ENCODE measurements at places on chromosomes 4 and X.

- no peak for DNase-seq
Measured at GRCh38 chr4:5206016-5206790, 154.9 kb downstream of the STK32B start.

GRCh38 chr4:153622093-153622492 is 62.0 kb upstream of the TLR2 start:
- no peak for DNase-seq

DNA sequence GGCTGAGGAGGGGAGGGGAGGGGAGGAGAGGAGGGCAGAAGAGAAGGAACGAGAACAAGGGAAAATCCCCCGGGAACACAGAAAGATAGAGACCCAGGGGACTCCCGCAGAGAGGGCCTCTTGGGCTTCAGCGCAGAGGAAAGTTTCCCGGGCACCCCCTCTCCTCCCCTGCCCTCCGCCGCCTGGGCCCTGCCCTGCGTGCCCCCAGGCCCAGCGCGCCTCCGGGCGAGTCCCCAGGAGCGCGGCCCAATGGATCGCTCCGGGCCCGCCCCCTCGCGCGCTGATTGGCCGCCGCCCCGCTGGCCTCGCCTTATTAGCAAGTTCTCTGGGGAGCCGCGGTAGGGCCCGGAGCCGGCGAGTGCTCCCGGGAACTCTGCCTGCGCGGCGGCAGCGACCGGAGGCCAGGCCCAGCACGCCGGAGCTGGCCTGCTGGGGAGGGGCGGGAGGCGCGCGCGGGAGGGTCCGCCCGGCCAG is at the start of gene MSX1:
Gene MSX1, plus strand, starts transcription at position 341 of the 474 bp plus-strand sequence. CDS start 235 bp downstream, outside the sequence.
- no peak for DNase-seq

- no peak for DNase-seq
Measured at GRCh38 chrX:20378233-20378920, 111.7 kb upstream of the RPS6KA3 start.

DNA sequence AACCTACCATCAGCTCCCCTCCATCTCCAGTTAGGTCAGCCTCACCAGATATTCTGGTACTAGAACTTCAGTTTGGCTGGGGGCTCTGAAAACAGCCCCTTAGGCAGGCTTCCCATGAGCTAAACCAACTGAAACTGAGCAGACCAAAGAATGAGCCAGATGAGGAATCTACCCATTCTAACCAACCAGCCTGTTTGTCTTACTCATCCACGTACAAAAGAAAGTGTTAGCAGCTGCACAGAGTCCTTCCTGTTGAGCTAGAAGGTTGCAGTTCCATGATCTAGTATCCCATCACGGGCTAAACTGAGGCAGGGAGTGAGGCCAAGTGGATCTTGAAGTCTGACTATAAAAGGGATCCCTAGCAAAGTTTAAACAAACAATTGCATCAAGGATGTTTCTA is 17.5 kb downstream of the MAGEA9B start:
- no peak for DNase-seq

- no peak for DNase-seq
Measured at GRCh38 chr4:81538716-81539427, 67.2 kb upstream of the RASGEF1B start.

GRCh38 chrX:44494357-44494756 is 48.3 kb downstream of the FUNDC1 start:
- no peak for DNase-seq

DNA sequence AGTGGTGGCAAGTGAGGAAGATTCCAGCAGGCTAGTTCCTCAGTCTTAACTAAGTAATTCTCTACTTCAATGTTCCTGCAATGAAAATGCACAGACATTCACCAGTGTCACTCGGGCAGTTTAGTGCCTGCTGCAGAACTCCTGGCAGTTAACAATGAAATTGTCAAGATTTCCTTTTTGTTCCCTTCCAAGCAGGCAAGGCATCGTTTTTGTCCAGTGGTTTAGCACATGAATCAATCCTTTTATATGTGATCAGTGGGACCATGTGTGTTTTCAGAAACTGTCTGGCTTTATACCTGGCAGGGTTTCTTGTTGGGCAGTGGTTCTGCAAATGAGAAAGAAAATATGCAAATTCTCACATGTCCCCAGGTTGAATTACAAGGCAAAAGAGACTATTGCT is 122.2 kb downstream of the GBA3 start:
- no peak for DNase-seq

- no peak for DNase-seq
Measured at GRCh38 chr4:100017637-100018310, 67.7 kb upstream of the H2AZ1 start.

- no peak for DNase-seq
Measured at GRCh38 chr4:134708616-134709015, 507.0 kb upstream of the PABPC4L start.

DNA sequence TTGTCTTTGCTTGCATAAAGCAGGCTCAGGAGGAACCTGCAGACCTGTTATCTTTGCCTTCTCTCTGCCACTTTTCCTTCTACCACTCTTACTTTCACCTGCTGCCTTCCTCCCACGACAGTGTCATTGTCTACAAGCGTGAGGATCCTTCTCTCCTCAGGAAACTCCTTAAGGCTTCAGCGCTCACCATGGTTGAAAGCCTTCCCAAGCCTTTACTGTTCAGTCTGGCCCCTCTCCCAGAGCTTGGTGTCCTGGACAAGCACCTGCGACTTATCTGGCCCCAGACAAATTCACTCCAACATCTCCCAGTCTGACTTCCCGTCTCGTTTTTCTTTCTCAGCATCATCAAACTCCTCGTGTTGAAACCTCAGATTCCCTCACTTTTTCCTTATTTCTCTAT is 31.0 kb downstream of the CC2D2A start:
- DNase-seq, result no peak

DNA sequence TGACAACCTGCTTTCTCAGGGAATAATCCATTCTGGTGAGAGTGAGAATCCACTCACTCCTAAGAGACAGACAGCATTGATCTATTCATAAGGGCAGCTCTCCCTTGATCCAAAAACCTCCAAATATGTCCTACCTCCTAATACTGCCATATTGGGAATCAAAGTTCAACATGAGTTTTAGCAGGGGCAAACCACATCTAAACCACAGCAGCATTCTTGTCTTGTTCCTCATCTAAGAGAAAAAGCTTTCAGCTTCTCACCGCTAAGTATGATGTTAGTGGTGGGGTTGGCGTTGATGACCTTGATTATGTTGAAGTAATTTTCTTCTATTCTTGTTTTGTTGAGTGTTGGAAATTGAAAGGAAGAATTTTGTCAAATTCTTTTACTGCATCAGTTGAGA is 69.6 kb downstream of the SERTM2 start:
- no peak for DNase-seq

GRCh38 chr4:16289897-16290554 is 63.8 kb upstream of the TAPT1 start:
- no peak for DNase-seq

DNA sequence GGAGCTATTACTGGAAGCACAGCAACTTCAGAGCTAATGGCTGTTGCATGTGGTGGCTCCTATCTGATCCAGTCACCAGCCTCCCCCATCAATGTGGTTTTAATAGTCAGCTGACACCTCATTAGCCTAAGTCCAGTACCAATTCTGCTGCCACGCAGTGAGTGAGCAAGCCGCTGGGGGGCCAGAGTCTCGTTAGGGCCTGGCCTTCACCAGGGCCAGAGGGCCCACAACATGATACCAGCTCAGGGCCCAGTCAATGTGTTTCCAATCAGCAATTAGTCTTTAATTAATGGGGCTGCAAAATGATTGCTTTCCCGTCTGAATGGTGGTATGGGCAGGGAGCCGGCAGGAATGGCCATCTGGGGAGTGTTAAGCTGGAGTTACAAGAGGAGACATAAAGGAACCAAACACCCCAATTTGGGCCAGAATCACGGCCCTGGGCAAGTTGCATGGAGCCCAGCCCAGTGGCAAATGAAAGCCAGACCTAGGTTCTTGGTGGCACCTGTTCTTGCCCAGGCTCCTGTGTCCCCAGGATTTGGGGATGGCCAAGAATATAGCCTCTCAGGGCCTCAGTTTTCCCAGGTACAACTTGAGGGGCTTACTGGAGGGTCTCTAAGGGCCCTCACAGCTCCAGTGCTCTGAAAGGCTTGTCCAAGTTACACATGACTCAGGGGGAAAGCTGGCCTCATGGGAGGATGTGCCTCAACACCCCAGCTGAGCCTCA is 119.2 kb downstream of the EFNB1 start:
- no peak for DNase-seq

DNA sequence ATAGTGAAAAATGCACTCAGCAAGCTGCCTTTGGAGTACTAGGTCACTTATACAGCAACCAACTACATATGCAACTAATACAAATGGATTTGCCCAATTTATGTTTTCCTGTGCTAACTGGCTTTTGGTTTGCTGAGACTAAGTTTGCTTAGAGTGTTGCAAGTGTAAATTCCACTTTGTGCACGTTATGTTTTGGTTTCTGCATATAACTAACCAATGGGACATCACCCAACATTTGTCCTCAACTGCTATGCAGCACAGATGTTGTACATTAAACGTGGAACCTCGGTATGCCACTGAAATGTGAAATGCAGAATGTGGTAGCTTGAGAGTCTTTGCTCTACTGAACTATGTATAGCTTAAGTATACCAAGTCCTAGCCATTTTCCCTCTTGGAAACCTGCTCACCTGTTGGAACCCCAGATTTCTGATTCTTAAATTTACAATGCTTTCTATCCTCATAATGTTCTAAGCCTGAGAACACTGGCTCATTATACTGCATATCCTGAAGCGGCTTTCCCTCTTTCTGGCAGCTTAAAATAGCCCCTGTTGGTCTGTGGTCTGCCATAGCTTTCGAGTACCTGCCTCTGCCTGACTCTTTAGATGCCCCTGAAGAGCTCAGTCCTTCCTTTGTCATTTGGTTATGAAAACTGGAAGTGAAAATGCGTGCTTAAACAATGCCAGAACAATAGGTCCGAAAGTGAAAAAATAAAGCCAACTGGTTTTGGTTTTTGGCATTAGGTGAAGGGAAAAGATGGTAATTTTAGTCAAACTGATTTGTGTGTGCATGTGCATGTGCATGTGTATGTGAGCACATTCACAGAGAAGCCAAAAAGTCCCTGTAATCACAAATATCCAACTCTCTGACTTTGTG is 158.0 kb downstream of the SH2D1A start:
- no peak for DNase-seq

DNA sequence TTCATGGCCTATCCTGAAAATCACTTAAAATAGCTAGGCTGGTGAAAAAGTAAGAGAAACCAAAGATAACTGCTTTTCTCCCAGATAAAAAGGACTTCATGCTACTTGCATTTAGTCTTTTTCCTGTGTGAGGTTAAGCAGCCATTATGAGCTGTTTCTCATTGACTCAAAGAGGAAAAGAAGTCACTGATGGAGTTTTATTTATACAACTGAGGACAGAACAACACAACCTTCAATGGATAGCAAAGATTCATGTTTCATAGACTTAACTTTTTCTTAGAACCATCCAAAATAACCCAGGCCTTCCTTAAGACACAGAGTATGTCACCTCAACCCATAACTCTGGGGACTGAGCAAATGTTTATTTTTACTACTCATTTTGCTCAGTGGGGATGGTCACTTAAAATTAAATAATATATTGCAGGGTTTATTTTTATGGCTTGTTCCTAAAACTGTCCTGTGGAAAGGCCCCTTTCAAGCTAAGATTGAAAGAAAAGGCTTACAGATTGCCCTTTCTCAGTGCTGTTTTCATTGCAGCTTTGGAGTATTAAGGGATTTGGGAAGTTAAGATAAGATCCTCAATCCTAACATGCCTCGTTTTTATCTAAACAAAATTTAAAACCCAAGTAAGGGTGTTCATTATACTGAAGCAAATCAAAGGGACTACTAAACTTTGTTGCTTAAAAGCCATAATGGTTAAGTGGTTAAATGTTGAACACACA is 252.6 kb upstream of the MAD2L1 start:
- no peak for DNase-seq

DNA sequence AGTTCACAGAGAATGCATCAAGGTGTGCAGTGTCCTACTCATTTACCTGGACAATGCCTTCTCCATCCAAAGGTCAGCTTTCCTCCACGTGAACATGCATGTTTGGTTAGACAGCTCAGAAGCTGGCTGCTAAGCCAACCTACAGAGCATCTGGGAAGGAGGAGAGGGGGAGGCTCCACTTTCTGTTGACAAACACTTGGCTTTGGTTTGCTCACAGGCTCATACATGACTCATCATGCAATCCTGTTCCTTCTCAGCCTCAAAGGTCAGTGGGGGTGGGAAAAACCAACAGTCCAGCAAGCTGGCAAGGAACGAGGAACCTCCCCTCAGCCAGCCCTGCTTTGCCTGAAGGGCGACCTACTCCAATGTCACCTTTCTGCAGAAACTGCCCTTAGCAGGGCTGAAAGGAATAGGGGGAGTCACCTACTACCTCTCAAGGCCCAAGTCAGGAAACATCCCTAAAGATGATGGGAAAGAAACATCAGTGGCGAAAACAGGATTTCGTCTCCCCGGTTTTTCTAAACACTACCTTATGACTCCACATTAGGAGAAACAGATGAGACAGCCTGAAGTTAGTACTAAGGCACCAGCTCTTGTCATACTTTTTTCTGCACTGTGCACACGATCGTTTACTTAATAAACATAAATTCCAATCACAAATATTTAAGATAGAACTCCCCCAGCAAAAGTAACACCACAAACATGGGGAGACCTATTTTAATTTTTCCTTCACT is 37.9 kb downstream of the RELL1 start:
- no peak for DNase-seq

- DNase-seq, result no peak
Measured at GRCh38 chr4:178414881-178415446, 972.7 kb upstream of the AGA start.

All from stimulated activated CD8-positive, alpha-beta memory T cell treated with anti-CD3 and anti-CD28 coated beads, Interleukin-7, amount 100 ng/mL, for 24 hours (primary cell).